ENCODE measurements at places on chromosomes 7 and 10.

DNA sequence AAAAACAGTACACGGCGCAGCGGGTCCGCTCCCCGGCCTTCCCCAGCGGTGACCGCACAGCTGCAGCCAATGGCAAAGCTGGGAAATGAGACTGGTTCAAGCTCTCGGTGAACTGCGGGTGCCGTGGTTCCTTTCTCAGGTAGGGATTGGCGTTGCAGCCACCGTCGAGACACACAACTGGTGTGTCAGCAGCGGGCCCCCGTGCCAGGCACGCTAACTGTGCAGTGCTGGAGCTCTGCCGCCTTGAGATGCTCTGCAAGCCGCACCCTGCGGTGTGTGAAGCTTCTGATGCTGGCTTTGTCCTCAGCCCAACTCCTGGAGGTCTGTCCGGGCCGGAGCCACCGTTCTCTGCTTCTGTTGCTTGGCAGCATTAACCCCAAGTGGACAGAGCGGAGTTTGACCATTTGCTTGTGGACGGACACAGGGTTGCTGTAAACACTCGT, 20.6 kb upstream of the NKX6-2 start:
- DNase-seq, result no peak

GRCh38 chr7:99000196-99000903, 122.0 kb downstream of the TRRAP start:
- DNase-seq, result no peak

DNA sequence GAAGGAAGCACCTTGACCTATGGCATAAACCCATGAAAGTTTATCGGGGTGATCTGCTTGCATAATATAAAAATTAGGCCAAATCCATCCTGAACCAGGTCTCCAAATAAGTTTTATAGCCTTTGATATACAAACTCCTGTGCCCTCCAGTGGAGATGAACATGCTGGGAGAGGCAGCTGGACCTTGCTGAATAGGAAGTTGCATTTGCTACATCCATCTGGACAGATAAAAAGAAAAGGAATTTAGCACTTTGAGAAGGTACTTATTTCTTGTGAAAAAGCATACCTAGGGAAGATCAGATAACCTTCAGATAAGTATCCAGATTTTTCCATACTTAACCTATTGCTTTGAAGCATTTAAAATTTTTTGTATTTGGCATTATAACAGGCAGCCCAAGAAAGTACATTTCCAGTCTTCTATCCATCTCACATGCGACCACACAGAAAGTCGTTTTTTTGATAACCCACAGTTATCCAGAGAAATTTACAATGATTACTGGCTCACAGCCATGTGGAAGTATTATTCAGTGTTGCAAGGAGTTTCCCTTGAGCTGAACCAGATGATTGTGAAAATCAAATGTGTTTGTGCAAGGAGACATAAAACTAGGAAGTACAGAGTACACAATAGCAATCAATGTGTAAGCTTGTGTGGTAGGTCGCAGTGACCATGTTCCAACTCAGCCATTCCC, 124.4 kb upstream of the STK17A start:
- no peak for DNase-seq

DNA sequence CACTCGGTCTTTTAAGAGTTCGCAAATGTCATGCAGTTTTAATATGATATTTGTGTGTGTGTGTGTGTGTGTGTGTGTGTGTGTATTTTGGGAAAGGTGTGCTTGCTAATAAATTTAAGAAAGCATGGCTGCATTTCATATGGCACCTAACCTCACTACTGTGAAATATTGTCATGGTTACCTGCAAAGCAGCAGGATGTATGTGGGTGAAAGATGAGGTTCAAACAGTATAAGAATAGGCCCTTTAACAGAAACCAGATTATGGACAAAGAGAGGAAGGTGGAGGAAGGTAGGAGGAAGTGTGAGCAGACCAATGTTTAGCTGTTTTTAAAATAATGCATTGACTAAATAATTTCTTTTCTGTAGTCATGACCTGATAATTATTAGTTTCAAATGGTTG, 73.5 kb upstream of the CACNA2D1 start:
- DNase-seq, result no peak

- no peak for DNase-seq
Measured at GRCh38 chr7:154287356-154287755, 235.2 kb downstream of the DPP6 start.

GRCh38 chr10:80484243-80484642, 30.1 kb downstream of the TSPAN14 start:
- DNase-seq, result no peak

GRCh38 chr10:52170776-52171175, 143.3 kb upstream of the DKK1 start:
- DNase-seq, result no peak

DNA sequence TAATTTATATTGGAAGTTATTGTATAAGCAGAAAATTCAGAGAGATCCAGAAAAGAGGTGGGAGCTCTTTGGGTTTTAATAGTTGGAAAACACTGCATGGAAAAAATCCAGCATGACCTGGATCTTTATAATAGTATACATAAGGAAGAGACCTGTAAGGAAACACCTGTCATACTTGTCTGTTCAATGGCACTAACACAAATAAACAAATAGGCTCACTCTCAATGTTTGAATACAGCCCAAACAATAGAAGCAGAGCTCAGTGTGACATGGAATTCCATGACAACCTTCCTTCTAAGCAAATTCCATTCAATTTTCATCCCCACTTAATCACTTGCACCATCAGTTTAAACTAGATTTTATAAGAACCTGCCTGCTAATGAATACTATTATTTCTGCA, 31.7 kb downstream of the CISD1 start:
- DNase-seq, result no peak
